ENCODE measurements at places on chromosomes 6 and 20. TPM values are rescaled to one million over a fixed set of nuclear protein-coding genes. Genes with fewer than 3 reads are reported as not detected.

- DNase-seq: no peak
- H3K4me3 ChIP-seq: no peak overlapping the region
These were observed 212.3 kb upstream of the PMEPA1 start for GRCh38 chr20:57922083-57922482.

The PGBD1 gene
- 1.6 TPM for total RNA-seq

- no peak overlapping the region for H3K4me3 ChIP-seq
- H3K27ac ChIP-seq: no peak overlapping the region
- DNase-seq: no peak
- no peaks in the 10 kb centered on the region for H3K4me1 ChIP-seq
- no peaks in the 10 kb centered on the region for H3K36me3 ChIP-seq
These were observed 119.5 kb downstream of the SCAF8 start for GRCh38 chr6:154852687-154853086.

DNA sequence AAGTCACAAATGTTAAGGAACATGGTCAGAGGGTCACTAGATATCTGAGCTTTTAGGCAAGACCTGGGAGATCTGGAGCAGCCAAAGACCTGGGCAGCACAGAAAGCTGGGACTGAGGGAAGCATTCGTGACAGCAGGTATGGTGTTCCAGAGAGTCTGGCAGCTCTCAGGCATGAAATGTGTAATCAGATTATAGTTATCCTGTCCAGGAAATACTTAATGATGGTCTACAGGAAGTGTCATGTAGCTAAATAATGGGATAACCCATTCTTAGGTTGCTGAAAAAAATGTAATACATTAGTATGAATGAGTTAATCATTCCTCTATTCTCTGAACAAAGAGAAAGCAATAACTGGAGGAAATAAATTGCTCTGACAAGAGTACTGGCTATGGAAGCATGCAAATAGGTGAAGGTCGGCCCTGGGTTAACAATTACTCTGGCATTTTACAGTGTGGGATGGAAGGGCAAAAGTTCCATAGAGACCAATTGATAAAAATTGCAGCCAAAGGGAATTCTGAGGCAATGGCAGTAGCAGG is 740.5 kb downstream of the CBLN4 start:
- H3K27ac ChIP-seq: no peak overlapping the region
- no peak overlapping the region for H3K4me3 ChIP-seq
- H3K4me1 ChIP-seq: no peaks in the 10 kb centered on the region
- no peaks in the 10 kb centered on the region for H3K27me3 ChIP-seq
- no peak for DNase-seq
- no peaks in the 10 kb centered on the region for H3K36me3 ChIP-seq

GRCh38 chr20:45053430-45054351 is 47.2 kb downstream of the KCNS1 start:
- no peaks in the 10 kb centered on the region for H3K27me3 ChIP-seq
- H3K4me3 ChIP-seq: no peak overlapping the region
- DNase-seq: no peak

DNA sequence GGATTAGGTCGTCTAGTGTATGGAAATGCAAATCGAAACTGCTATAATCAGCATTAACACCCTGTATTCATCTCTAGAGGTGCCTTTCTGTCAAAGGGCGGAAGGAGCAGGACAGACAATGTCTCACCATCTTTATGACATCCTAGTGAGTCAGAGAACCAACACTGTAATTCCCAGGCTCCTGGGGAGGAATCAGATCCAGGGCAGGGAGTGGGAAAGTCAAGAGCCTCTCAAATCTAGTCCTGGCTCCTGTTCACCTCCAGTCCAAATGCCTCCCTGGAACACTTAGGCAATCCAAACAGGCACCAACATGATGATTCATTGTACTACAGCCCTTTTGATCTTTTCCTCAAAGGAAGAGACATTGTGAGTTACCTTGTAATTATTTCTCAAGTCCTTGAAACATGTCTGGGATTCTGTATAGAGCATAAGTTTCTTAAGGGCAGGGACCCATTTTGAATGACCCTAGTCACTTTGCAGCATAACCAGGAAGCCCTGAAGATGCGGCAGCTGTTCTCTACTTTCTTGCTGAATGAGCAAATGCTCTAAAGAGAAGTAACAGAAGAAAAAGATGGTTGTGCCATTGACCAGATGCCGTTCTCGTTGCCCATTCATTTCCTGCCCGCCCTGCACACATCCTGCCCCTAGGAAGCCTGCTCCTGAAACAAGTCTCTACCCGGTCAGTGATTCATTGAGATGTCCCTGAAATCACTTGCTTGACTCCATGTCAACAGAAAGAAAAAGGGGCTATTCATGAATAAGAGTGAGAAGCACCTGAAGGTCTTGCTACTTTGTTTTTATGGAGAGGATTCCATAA is 112.8 kb upstream of the JARID2 start:
- peaks cover 7% of the 10 kb centered on the region for H3K4me1 ChIP-seq
- H3K27ac ChIP-seq: peak overlapping the region; percentile 56
- DNase-seq: no peak
- no peak overlapping the region for H3K4me3 ChIP-seq

- H3K27ac ChIP-seq: no peak overlapping the region
- no peak overlapping the region for H3K4me3 ChIP-seq
- H3K27me3 ChIP-seq: no peaks in the 10 kb centered on the region
- DNase-seq: no peak
- H3K4me1 ChIP-seq: no peaks in the 10 kb centered on the region
These were observed 310.7 kb downstream of the KIF16B start for GRCh38 chr20:16262594-16262993.

GRCh38 chr6:12426121-12426520 is 136.0 kb downstream of the EDN1 start:
- no peaks in the 10 kb centered on the region for H3K27me3 ChIP-seq
- no peak overlapping the region for H3K4me3 ChIP-seq
- no peak for DNase-seq
- H3K27ac ChIP-seq: no peak overlapping the region
- no peaks in the 10 kb centered on the region for H3K36me3 ChIP-seq
- peaks cover 6% of the 10 kb centered on the region for H3K4me1 ChIP-seq

Data from suprapubic skin (tissue), 4 donors.